Hypothalamus (tissue), 51 donors: ENCODE measurements at places on chromosomes 3 and 15.

DNA sequence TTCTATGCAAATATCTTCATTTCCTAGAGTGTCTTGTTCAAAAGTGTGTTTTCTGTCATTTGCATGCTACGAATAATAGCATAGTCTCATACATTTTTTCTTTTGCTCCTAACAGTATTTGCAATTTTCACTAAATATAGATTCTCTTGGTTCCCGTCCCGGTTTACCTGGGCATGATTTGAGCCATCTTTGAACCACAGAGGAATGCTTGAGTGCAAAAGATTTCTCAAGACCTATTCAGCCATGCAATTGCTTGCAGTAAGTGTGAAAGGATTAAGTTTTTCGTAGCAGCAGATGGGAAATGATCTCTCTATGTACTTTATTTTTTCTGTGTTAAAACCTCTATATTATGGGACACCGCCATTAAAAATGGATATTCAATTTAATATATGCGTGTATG is 733.0 kb downstream of the ZPLD1 start:
- no peak for DNase-seq

DNA sequence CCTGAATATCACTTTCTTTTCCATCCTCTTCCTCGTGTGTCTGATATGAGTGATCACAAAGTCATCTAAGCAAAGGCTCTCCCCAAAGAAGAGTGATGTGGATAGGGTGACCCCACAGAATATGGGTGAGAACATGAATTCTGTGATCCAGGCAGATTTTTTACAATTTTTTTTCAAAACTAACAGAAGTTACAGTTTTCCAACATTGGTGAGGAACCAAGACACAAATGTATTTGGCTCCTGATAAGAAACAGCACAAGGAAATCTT is 27.0 kb downstream of the ANXA2 start:
- no peak for DNase-seq

DNA sequence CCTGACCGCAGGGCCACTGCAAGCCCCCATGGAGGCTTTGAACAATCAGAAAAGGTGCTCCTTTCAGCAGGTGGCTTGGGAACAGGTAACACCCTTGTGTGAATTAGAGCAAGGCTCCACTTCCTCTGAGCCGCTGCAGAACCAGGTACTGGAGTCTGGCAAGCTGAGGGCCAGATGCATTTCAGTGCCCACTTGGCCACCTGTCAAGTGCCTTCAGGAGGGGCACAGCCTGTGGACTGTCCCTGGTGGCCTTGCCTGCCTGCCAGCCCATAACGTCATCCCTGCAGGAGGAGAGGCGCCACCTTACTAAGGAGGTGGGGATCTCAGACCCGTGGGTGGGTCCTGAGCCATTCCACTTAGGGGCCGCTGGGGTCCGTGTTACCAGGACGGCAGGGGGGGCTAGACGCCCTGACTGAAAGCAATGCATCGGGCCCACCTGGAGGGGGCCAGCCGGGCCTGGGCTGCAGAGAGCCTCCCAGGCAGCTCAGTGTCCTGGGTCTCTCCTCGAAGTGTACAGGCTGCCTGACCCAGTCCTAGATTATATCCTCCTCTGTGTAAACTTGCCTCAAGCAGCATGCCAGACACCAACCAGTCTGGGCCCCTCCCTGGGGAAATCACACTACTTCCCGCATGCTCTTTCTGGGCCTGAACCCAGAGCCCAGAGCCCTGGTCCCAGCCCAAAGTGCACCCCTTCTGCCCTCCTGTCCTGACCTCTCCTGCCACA is 16.1 kb downstream of the SPTBN5 start:
- no peak for DNase-seq

DNA sequence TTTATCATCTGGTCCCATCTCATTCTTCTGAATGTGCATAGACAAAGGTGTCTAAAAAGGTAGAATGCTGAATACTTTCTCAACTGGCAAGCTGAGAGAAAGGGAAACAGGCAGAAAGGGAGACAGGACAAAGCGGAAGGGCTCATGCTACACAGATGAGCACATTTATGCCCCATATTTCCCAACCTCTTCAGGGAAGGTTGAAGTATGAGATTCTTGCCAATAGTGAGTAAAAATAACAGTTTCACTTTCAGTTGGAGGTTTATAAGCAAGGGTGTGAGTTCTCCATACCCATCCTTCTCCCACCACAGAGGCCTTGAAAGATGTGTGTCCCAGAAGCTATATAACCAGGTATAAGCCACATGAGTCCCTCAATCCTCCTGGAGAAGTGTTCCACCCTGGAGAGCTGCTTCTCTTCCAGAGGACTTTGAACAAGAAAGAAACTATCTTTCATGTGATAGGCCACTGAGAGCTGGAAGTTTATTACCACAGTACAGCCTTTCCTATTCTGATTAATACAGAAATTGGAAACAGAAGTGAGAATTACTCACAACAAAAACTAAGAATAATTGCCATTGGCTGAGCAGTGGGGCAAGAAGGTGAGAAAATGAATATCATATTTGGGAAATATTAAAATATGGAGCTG is 709.4 kb upstream of the NR2F2 start:
- no peak for DNase-seq

- DNase-seq, result no peak
These were observed 235.8 kb downstream of the SUCLG2 start for GRCh38 chr3:67418426-67419217.

GRCh38 chr3:190492129-190492528 is 21.8 kb upstream of the IL1RAP start:
- no peak for DNase-seq

GRCh38 chr3:20246662-20247061 is 60.7 kb upstream of the SGO1 start:
- no peak for DNase-seq

DNA sequence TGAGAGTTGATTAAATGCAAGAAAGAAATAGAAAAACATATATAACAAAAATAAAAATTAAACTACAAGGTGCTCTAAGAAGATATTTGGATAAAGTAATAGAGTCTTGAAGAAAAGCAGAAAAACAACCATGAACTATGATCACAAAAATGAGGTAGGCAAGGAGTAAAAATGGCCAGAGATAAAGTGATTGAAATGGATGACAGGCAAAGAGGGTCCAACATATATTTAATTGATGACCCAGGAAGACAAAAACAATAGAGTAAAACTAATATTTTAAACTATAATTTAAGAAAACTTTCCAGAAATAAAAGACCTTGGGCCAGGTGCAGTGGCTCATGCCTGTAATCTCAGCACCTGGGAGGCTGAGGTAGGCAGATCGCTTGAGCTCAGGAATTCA is 22.1 kb upstream of the WDR49 start:
- DNase-seq, result no peak

DNA sequence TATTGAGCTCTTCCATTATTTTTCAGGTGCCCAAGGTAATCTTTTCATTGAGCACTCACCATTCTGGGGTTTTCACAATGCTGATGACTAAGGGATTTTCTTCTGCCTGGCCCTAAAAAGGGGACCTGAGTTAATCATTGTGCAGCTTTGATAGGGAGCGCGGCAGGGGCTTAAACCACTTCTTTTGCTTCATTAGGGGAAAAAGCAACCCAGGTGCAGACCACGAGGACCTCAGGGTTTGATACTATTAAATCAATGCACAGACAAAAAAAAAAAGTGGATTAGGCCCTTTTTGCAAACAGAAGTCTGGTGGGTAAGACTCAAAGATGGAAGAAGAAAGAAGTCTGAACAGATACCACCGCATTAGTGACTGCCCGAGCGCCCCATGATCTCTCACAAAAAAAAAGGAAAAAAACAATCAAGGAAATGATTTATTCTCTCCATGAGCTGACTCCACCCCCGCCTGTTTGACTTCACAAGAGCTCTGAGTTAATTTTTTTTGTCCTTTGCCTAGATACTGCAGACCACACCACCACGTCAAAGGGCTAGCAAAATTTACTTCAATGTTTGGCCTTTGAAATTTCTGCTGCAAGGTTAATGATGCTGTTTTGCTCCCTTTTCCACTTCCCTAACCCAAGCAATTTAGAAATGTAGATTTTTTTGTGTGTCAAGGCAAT is 78.0 kb upstream of the FEZF2 start:
- no peak for DNase-seq

- no peak for DNase-seq
These were observed 46.8 kb downstream of the PRICKLE2 start for GRCh38 chr3:64178419-64178818.

- no peak for DNase-seq
These were observed 267.3 kb upstream of the ADAMTS9 start for GRCh38 chr3:64954995-64955636.

DNA sequence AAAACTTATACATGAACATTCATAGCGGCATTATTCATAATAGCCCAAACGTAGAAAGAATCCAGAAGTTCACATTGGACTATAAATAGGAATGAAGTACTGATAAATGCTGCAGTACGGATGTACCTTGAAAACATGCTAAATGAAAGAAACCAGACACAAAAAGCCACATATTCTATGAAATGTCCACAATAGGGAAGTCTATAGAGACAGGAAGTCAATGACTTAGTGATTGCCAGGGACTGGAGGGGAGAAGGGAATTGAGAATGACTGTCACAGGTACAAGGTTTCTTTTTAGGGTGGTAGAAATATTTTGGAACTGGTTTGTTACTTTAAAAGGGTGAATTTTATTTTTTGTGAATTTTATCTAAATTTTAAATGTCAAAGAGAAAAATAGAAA is 71.4 kb upstream of the SKOR1 start:
- DNase-seq, result no peak

DNA sequence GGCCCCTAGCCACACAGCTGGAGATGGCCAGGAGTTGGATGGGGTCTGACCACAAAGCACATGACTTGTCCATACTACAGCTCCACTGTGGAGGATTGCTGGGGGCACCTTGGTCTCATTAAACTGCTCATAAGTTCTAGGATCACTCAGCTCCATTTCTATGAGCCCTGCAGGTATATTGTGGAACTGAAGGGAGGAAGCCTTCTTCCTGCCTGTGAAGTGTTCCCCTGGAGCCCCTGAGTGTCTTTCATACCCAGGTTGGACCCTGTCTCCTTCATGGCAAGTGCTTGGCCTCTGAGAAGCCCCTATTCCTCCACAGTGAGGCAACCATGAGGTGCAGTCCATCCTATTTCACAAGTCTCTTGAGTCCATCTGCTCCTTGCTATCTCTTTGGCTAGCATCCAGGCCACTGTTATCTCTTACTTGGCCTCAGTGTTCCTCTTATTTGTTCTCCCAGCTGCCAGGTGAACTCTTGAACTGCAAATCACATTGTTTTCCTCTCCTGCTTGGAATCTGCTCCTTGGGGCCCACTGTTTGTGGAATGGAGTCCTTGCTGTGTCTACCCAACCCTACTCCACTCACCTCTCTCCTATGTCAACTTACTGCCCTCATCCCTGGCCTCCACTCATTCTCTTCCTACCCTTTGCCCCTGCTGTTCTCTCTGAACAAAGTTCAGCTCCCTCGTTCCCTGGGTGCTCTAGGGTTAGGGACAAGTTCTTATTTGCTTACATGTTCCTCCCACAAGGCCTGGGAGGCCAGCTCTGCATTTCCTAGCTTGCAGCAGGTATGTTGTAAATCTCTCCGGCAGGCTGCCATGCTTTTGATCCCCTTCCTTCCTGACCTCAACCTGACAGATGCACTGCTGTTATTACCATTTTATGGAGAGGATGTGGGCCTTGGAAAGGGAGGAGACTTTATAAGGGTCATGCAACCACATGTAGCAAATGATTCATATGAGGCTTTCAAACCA is 1.2 kb downstream of the ACOX2 start:
- DNase-seq, result no peak

- DNase-seq, result no peak
These were observed 49.7 kb upstream of the TSPAN3 start for GRCh38 chr15:77120576-77120975.

DNA sequence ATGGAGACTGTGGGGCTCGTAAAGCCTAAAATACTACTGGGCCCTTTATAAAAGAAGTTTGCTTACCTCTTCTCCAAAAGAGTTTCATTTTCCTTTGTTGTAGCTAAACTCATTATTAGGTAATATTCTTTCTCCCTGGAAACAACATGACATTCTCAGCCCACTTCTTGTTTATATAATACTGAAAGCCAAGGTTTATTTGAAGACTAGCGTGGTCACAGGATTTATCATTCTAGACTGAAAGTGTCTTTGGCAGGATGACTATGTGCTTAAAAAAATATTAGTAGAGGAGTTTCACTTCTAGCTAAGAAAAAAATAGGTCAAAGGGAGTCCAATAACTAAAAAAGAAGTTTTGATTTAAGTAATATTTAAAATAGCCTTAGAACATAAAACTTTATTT is 1085.2 kb upstream of the CADM2 start:
- DNase-seq, result no peak
